ENCODE measurements at places on chromosomes 7 and 10.
A peak's percentile ranks its signal among the peaks of the same experiment; 100 is the strongest.

DNA sequence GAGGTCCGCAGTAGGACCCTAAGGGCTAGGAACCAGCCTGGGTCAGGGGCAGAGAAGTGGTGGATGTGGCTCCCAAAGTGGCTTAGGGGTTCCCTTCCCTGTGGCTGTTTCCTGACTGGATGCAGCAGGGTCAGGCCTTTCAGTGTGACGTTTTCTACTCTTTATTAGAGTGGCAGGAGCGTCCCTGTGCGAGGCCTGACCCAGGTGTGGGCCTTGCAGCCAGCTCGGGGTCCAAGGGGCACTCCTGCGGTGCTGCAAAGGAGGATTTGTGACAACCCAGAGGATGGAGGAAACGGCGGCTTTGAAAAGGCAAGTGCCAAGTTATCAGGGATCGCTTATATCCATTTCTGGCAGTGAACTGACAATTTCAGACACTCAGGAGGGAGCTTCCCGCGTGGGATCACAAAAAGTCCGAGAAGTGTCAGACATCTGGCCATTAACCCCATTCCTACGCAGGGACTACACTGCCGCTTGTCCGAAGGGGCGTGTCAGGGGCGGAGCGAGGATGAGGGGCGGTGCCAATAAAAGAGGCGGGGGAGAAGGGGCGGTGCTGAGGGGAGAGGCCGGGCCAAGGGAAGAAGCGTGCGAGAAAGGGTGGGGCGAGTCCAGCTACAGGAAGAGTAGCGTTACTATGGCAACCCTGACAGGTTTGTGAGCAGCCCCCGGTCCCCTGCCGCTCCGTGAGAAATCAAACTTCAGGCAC is 98.8 kb upstream of the ZNF722 start:
- DNase-seq: peak; percentile 71

DNA sequence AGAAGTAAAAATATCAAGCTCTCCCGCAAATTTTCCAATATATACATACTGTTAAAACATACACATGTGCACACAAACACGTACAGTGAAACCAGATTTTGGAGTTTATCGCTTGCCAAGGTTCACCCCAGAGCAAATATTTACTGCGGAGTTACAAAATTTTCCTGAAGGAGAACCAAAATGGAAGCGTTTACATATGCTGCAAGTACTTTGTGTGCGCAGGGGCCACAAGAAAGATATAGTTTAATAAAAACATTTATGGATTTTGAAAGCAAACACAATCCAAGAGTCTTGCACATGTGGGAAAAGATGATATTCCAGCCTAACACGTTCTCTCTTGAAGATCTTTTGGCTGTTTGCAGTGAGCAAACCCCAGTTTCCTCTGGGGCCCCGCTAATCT is 301.3 kb upstream of the NFE2L3 start:
- DNase-seq: no peak

DNA sequence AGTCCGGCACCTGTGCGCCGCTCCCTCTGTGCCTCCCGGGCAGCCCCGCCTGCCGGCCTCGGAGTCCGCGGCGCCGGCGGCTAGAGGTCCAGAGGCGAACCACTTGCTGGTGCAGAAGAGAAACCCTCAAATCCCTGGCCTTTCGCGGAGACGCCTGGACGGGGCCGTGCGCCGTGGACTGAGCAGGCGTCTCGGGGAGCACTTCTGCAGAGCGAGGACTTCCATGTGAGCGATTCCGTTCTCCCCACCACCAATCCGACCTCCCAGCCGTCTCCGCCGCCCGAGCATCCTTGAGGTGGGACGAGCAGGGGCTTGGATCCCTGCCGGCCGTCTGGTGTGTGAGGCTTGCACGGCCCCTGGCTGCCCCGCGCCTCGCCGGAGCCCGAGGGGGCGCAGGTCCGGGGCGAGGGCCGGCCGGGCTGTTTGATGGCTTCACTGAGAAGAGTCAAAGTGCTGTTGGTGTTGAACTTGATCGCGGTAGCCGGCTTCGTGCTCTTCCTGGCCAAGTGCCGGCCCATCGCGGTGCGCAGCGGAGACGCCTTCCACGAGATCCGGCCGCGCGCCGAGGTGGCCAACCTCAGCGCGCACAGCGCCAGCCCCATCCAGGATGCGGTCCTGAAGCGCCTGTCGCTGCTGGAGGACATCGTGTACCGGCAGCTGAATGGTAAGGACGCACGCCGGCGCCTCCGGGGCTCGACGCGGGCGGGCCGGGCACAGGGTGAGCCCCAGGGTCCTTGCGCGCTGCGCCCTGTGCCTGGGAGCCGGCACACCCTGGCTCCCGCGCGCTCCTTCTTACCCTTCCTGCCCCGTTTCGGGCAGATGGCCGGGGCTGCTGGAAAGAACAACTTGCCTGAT is 660 bp downstream of the GALNT17 start:
- DNase-seq: no peak

- DNase-seq: no peak
Measured at GRCh38 chr7:77254429-77254828, 54.8 kb upstream of the FGL2 start.

DNA sequence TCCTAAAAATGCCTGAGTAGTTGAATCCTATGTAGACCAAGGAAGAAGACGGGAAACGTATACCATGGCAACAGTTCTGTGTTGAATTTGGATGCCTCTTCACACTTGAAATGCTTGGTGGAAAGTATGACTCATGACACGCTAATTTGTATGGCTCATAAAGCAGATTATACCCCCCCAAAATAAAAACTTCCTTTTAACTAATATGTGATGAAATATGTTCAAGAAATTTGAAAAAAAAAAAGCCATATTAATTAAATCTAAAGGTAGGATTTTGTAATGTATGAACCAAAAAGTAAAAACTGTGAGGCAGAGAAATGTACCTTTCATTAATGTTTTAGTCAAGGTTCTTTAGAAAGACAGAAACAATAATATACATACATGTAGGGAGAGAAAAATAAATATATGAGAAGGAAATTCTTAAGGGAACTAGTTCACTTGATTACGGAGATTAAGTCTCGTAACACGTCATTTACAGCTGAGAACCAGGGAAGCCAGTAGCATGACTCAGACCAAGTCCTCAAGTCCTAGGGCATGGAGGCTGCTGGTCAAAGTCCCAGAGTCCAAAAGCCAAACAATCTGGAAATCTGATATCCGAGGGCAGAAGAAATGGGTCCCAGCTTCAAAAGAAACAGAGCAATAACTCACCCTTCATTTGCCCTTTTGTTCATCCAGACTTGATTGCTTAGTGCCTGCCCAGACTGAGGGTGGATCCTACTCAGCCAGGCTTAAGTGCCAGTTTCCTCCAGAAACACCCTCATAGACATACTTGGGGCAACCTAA is 485.1 kb downstream of the SEMA3D start:
- DNase-seq: no peak

DNA sequence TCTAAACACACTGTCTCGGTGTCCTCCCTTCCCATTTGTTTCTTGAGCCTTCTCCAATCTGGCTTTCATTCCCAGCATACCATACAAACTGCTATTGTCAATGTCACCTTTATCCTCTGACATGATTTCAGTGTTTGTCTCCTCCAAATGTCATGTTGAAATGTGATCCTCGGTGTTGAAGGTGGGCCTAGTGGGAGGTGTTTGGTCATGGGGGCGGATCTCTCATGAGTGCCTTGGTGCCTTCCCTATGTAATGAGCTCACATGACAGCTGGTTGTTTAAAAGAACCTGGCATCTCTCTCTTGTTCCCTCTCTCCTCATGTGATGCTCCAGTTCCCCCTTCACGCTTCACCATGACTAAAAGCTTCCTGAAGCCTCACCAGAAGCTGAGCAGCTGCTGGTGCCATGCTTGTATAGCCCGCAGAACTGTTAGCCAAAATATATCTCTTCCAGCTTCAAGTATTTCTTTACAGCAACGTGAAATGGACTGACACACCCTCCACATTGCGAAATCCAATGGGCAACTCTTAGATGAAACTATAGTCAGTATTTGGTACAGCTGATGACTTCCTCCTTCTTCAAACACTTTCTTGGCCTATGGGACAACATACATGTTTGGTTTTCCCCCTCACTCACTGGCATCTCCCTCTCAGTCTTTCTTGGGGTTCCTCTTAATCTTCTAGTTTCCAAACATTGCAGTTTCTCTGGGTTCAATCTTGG is 27.8 kb downstream of the RNLS start:
- no peak for DNase-seq

GRCh38 chr7:146449625-146450024 is 333.0 kb downstream of the CNTNAP2 start:
- DNase-seq: no peak

- no peak for DNase-seq
Measured at GRCh38 chr7:139394540-139394939, 34.8 kb downstream of the LUC7L2 start.

GRCh38 chr10:110413903-110414547 is 83.7 kb upstream of the DUSP5 start:
- no peak for DNase-seq

DNA sequence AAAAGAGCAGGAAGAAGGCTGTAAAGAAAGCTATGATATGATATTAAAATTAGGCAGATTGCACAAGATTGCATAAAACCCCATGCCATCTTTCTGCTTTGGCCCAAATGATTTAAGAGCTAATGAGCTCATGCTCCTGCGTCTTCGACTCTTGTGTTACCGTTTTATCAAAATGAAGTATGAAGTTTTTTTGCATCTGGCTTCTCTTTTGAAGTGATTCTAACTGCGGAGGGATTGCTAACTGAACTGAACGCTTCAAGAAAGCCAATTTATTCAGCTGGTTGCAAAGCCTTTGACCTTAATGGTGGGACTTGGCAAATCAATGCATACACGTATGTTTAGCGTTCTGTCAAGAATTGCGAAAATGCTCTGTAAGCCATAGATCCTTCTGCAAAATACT is 282.9 kb downstream of the TWIST1 start:
- DNase-seq: no peak

DNA sequence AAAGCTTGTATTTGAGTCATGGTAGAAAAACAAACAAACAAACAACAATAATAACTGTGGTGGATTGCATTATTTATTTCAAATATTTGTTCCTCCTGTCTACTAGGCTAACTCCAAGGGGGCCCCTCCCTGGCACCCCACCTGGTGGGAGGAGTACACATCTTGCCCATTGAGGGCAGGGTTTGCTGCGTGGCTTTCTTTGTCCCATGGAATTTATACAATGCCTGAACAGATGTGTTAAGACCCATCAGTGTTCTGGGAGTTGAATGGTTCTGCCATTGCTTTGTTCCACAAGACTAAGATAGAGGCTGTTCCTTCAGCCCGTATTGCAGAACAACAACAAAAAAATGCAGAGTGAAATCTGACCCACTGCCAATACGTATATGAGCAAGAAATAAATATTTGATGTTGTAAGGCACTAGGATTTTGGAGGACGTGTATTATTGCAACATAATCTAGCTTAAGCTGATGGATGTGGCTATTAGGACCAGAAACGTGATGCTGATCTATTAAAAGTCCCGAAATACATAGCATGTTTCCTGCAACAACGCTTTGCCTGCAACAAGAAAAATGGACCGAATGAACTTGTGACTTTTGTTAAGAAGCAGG is 119.1 kb upstream of the JCAD start:
- no peak for DNase-seq

DNA sequence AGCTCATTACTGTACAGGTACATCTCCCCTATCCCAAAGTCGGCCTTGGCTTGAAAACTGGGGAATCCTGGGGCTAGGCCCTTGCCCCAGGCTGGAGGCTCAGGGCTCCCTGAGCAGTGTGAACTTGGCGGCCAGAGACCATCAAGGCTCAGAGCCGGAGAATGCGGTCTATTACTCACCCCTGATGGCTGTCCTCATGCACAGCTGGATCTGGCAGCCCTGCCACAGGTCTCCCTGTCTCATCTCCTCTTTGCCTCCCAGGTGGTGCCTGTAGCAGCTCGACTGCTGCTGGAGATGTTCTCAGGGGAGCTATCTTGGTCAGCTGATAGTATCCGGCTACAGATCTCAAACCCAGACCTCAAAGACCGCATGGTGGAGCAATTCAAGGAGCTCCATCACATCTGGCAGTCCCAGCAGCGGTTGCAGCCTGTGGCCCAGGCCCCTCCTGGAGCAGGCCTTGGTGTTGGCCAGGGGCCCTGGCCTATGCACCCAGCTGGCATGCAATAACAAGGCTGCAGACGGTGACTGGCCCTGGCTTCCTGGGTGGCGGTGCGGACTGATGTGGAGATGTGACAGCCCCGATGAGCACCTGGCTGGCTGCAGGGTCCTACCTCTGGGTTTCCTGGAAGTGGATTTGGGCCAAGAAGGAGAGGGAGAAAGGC is 10.7 kb downstream of the IRF5 start:
- DNase-seq: no peak

All from stimulated activated CD4-positive, alpha-beta T cell treated with anti-CD3 and anti-CD28 coated beads, TNF-alpha, amount 100 ng/mL, for 48 hours (primary cell).